ENCODE measurements at places on chromosomes 11 and 22. TPM values are rescaled to one million over a fixed set of nuclear protein-coding genes. Genes with fewer than 3 reads are reported as not detected.

COPB1 gene
- 73.1 TPM for polyA plus RNA-seq

FOSL1 gene
- 0.36 TPM for polyA plus RNA-seq

PATE4 gene
- 0.27 TPM for polyA plus RNA-seq

SMPD1 gene
- polyA plus RNA-seq = 44.4 TPM

NXPE2 gene
- 0.47 TPM for polyA plus RNA-seq

DLG2 gene
- polyA plus RNA-seq = 44.4 TPM

OR56A1 gene
- not detected for polyA plus RNA-seq

MED17 gene
- 35.9 TPM for polyA plus RNA-seq

VSIG2 gene
- polyA plus RNA-seq = 1.2 TPM

CD151 gene
- 134 TPM for polyA plus RNA-seq

PACS1 gene
- 92.3 TPM for polyA plus RNA-seq

ZNF280B gene
- polyA plus RNA-seq = 4.0 TPM

APOL1 gene
- 1.7 TPM for polyA plus RNA-seq

SLC37A2 gene
- 4.5 TPM for polyA plus RNA-seq

SLC22A9 gene
- polyA plus RNA-seq = 0.06 TPM

FIBP gene
- 144 TPM for polyA plus RNA-seq

CHADL gene
- 48.2 TPM for polyA plus RNA-seq

WBP2NL gene
- polyA plus RNA-seq = 2.7 TPM

CYTH4 gene
- 6.7 TPM for polyA plus RNA-seq

RNASEH2C gene
- polyA plus RNA-seq = 56.5 TPM

PTPRCAP gene
- 1.9 TPM for polyA plus RNA-seq

TCN1 gene
- not detected for polyA plus RNA-seq

GPHA2 gene
- not detected for polyA plus RNA-seq

IL10RA gene
- 4.1 TPM for polyA plus RNA-seq

CRYBB3 gene
- 1.6 TPM for polyA plus RNA-seq

HTR3B gene
- polyA plus RNA-seq = 0.86 TPM

OR51B5 gene
- polyA plus RNA-seq = not detected

SHANK3 gene
- 38.5 TPM for polyA plus RNA-seq

ROBO3 gene
- 75.6 TPM for polyA plus RNA-seq

ARL2 gene
- 123 TPM for polyA plus RNA-seq

SMIM35 gene
- polyA plus RNA-seq = 0.20 TPM

PELI3 gene
- polyA plus RNA-seq = 24.3 TPM

DNAJB7 gene
- 0.97 TPM for polyA plus RNA-seq

HEPHL1 gene
- not detected for polyA plus RNA-seq

Measured in spinal cord (tissue), 10 donors.